H9 (cell line): ENCODE measurements at places on chromosomes 5 and 9. TPM values are rescaled to one million over a fixed set of nuclear protein-coding genes. Genes with fewer than 3 reads are reported as not detected.

Gene C7
- total RNA-seq, result 0.52 and 0.70 TPM in 2 replicates

GRCh38 chr9:111016426-111017045 is 21.7 kb downstream of the LPAR1 start:
- no peaks in the 10 kb centered on the region for H3K4me1 ChIP-seq
- no peak overlapping the region for H3K4me3 ChIP-seq
- H3K27ac ChIP-seq, result no peak overlapping the region
- H3K36me3 ChIP-seq, result no peaks in the 10 kb centered on the region

DNA sequence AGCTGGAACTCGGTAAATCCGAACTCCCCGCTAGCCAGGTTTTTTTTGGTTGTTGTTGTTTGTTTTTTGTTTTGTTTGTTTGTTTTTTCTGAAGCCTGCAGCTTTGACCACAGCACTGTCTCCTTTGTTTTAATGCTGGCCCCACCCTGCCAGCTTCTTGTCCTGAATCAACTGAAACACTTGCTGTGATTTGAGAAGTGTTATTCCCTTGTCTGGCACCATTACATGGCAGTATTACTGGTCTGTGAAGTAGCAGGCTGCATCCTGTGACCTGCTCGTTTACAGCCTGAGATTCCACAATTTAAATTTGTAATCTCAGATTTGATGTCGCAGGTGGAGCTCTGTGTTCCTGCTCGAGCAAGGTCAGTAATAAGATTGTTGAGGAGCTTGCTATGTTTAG is 1.4 kb upstream of the SLC36A2 start:
- H3K27ac ChIP-seq, result no peak overlapping the region
- no peaks in the 10 kb centered on the region; the same call in 1 of the 2 replicates for H3K27me3 ChIP-seq
- DNase-seq, result no peak

Gene IL4
- not detected in 2 replicates for total RNA-seq

GRCh38 chr5:9358961-9359685 is 186.8 kb downstream of the SEMA5A start:
- H3K27me3 ChIP-seq, result no peaks in the 10 kb centered on the region
- no peaks in the 10 kb centered on the region for H3K36me3 ChIP-seq
- no peak overlapping the region for H3K4me3 ChIP-seq

- H3K36me3 ChIP-seq, result no peaks in the 10 kb centered on the region
- no peak overlapping the region for H3K27ac ChIP-seq
- DNase-seq, result no peak
- H3K4me3 ChIP-seq, result no peak overlapping the region
- no peaks in the 10 kb centered on the region for H3K4me1 ChIP-seq
Observed at GRCh38 chr5:151085517-151086041, 4.7 kb upstream of the TNIP1 start.
